AG04449 (cell line): ENCODE measurements at places on chromosomes 13 and 19.
A peak's percentile ranks its signal among the peaks of the same experiment; 100 is the strongest.

GRCh38 chr13:33787051-33787591 lies 30.8 kb upstream of the RFC3 start:
- no peak for DNase-seq

GRCh38 chr13:74891610-74892009 lies 590.4 kb downstream of the TBC1D4 start:
- no peak for DNase-seq

GRCh38 chr13:107846642-107847041 lies 368.7 kb downstream of the LIG4 start:
- DNase-seq = no peak

GRCh38 chr13:75838366-75839005 lies 202.4 kb downstream of the LMO7 start:
- DNase-seq = no peak

GRCh38 chr19:7739801-7740681 lies 7.3 kb downstream of the CD209 start:
- DNase-seq = no peak

DNA sequence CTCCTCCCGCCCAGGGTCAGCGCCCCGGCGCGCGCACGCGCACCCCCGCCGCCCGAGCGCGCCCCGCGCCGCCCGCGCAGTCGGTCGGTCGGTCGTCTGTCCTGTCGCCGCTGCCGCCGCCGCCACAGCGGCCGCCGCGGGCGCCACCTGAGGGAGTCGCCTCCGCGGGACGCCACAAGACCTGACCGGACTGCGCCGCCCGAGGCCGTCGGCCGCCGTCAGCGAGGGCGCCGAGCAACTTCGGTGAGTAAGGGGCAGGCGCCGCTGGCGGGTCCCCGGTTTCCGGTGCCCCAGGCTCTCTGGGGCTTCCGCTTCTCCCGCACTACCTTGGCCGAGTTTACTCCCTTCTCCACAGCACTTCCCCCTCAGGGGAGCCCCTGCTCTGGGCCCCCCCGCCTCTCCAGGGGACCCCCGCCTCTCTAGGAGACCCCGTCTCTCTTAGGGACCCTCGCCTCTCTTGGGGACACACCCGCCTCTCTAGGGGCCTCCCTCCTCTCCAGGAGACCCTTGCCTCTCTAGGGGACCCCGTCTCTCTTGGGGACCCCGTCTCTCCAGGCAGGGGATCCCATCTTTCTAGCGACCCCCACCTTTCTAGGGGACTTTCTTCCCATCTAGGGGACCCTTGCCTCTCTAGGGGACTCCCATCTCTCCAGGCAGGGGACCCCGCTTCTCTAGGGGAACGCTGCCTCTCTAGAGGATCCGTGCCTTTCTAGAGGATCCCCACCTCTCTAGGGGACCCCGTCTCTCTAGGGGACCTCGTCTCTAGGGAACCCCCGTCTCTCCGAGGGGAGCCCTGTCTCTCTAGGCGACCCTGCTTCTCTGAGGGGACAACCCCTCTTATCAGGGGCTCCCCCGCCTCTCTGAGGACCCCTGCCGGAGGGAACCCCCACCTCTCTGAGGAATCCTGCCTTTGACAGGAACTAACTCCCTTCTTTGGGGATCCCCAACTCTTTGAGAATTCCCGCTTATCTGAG lies 19.3 kb upstream of the GATAD2A start:
- no peak for DNase-seq

DNA sequence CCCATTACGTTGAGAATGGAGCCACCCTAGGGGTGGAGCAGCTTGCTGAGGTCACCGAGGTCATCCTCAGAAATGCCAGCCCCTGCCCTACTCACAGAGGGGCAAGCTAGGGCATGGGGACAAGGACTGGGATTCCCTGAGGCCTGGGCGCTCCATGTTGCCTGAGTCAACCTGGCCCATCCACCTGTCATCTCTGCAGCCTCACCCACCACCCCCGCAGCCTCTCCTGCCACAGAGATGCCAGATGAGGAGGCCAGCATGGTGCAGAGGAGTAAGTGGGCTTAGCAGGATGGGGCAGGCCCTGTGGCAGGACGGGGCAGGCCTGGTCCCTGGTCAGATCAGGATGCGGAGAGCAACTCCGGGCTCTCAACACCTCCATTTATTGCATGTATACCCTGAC lies 9.5 kb downstream of the NKPD1 start:
- no peak for DNase-seq

- no peak for DNase-seq
Measured at GRCh38 chr19:13169769-13170168, 19.6 kb downstream of the IER2 start.

DNA sequence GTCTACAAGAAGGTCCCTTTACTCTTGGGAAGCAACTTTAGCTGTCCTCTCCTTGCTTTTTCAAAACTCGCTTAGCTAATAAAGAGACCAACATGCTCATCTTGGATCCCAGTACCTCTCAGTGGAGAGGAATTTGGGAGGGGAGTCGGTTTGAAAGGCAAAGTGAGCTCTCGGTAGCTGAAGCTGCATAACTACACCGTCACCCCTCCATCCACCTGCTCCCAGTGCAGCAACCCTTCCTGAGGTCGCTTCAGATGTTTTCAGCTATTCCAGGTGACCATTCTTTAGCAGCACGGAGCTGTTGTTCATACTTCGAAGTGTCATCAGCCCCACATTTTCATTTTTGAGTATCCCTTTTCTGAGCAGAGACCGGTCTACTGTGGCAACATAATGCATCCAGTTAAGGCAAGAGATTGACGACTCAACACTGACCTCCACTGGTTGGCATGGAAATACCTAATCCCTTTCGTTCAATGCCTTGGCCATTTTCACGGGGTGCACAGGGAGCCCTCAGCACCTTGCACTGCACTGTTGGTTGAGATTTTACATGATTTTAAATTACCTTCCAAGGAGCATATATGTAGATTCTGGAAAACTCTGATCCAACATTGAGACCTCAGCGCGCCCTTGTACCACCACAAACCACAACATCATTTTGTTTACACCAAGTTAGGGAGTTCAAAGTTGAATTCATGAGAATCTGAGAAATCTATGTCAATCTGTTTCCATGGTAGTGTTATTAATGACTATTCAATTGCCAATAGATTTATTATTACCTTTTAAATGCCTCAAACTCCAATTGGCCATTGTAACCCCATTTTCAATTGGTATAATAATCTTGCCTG lies 42.2 kb downstream of the DLEU7 start:
- peak; percentile 9 for DNase-seq

GRCh38 chr19:51166846-51167490 lies 24.9 kb downstream of the SIGLEC7 start:
- no peak for DNase-seq

DNA sequence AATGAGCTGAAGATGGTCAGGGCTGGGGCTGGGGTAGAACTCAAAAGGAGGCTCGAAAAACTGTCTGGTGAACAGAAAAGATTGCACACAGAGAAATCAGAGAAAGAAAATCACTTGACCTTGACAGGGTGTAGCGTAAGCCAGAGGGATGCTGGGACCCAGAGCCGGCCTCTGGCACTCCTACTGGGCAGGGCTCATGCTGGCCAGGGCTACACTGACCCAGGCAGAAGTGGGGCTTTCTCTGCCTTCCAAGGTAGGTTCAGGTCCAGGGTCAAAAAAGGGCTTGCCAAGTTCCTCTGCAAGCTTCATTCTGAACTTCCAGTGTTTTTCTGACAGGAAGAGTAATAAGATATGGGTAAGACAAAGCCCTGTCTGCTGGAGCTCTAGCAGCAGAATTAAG lies 56.2 kb downstream of the LATS2 start:
- DNase-seq = no peak

GRCh38 chr19:58044391-58044790 lies 10.6 kb downstream of the ZSCAN1 start:
- DNase-seq = no peak

DNA sequence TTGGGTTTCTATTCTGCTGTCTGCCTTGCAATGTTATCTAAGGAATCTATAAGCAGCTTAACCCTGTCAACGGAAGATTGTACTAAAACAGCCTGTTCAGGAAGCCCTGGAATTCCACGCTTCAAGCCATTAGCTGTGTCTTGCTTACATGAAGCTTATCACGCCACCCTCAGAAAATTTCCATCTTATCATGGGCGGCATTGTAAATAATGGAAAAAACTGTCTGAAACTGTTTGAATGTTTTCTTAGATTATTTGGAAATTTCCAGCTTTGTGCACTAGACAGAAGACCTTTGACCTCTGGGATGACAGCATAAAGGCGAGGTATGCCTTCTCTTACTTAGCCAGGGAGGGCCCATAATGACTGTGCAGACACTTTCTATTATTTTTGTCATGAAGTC lies 319.7 kb downstream of the KCNRG start:
- DNase-seq = no peak

DNA sequence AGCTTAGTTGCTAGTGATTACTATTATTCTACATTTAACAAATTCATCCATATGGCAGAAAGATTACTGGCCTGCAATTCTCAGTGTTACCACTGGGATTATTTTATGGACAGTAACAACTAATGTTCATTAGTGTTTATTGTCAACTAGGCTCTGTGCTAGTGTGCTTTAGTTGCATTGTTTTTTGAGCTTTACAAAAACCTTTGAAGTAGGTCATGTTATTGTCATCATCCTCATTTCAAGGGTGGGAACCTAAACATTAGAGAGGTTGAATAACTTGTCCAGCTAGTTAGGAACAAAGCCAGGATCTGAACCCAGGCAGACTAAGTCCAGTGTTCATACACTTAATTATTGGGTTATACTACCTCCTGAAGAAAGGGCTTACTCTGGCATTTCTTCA lies 27.8 kb upstream of the TDRD3 start:
- DNase-seq = no peak

DNA sequence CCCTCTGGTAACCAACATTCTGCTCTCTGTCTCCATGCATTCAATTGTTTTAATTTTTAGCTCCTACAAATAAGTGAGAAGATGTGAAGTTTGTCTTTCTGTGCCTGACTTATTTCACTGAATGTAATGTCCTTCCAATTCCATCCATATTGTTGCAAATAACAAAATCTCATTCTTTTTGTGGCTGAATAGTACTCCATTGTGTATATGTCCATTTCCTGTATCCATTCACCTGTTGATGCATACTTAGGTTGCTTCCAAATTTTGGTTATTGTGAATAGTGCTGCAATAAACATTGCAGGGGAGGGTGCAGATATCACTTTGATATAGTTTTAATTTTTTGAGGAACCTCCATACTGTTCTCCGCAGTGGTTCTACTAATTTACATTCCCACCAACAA lies 2.5 kb upstream of the ZNF284 start:
- no peak for DNase-seq

- DNase-seq = peak; percentile 50
Measured at GRCh38 chr19:6276447-6276846, 3.3 kb downstream of the MLLT1 start.

- DNase-seq = no peak
Measured at GRCh38 chr19:33953592-33953991, 156.9 kb downstream of the KCTD15 start.

DNA sequence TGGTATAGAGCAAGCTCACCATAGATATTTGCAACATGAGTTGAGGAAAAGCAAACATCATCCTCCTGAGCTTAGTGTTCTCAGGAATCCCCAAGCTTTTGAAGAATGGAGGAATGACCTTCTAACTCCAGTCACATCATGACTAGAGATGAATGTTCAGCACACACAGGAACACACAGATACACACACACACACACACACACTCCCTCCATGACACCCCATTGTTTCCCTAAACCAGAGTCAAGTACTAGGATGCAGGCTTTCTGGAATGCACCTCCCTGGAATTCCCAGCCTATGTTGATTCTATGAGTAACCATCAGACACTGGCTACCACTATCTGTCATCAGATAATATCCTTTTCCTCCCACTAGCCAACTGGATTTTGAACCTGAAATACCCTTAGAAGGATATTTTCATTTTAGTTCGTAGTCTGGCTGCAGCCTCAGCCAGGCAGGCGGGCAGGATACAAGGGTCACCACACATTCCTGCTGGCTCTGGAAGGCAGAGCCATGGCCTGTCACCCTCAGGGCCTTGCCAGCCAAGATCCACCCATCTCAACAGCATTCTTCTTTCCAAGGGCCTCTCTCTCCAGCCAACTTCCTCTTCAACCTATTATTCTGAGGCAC lies 162.4 kb downstream of the FOXO1 start:
- peak; percentile 77 for DNase-seq

DNA sequence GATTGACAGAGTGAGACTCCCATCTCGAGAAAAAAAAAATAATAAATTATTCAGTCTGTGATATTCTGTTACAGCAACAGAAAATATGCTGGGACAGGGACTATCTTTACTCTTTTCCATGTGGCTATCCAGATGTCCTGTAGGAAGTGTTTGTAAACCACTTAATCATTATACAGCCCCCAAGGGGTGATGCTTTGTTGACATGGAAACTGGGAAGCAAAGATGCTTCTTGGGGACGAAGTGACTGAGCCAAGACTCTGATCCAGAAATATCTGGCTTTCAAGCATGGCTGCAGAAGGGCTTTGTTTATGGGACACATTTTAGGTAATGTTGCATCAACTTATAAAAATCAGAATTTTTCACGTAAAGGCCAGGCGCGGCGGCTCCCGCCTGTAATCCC lies 5.4 kb downstream of the ZNF8 start:
- no peak for DNase-seq

- DNase-seq = no peak
Measured at GRCh38 chr19:4758659-4759058, 32.9 kb upstream of the FEM1A start.

DNA sequence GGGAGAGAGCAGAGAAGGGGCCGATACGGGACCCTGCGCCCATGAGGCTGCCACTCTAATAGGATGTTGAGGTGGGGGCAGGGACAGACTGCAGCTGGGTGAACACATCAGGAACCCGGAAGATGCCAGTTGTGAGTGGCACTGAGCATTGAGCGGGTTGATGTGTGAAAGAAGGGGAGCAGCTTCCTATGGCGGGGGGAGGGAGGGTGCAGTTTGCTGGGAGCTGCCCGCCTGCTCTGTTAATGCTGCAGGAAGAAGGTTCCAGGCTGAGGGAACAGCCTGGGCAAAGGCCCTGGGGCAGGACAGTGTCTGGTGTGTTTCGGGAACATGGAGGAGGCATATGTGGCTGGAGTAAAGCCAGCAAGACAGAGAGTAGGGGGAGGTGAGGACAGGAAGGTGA lies 29.8 kb downstream of the DNM2 start:
- DNase-seq = no peak

DNA sequence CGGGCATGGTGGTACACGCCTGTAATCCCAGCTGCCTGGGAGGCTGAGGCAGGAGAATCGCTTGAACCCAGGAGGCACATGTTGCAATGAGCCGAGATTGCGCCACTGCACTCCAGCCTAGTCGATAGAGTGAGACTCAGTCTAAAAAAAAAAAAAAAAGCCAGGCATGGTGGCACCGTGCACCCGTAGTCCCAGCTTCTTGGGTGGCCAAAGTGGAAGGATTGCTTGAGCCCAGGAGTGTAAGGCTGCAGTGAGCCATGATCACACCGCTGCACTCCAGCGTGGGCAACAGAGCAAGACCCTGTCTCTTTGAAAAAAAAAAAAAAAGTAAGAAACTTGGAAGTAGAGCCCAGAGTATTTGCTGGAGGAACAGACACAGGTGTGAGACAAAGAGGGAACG lies 27.7 kb downstream of the CCDC8 start:
- no peak for DNase-seq

GRCh38 chr13:52786766-52787165 lies 47.1 kb upstream of the CNMD start:
- DNase-seq = no peak
